ENCODE measurements at places on chromosomes 5 and 9.

GRCh38 chr9:112752334-112753125 is 2.0 kb downstream of the SNX30 start:
- no peak for DNase-seq

DNA sequence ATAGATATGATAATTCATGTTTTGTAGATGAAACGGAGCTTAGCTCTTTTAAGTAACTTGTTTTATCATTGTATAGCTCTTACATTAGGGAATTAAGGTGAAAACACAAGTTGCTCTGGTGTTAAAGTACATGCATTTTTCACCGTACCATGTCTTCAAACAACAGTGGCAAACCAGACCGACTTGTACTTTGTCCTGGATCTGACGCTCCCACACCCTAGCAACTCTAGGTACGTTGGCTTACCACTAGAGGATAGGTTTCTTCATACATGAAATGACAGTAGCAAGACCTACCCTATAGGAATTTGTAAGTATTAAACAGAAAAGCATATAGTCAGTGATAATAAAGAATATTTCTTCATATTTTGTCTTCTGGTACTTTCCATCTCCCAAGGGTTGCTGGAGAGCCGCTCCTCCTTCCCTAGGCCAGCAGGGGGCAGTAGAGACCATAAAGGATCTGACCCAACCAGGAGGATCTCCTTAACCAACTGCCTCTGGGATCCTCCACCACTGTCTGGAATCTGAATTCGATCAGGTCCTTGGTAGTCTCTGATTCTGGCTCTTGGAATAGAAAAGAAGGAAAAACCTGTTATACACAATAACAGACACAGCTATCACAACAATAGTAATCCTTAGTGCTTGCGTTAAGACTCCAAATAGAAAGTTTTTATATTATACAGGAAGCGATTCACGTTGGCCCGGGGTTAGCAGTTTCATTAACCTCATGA is 136.7 kb downstream of the CAVIN4 start:
- peak; percentile 73 for DNase-seq

DNA sequence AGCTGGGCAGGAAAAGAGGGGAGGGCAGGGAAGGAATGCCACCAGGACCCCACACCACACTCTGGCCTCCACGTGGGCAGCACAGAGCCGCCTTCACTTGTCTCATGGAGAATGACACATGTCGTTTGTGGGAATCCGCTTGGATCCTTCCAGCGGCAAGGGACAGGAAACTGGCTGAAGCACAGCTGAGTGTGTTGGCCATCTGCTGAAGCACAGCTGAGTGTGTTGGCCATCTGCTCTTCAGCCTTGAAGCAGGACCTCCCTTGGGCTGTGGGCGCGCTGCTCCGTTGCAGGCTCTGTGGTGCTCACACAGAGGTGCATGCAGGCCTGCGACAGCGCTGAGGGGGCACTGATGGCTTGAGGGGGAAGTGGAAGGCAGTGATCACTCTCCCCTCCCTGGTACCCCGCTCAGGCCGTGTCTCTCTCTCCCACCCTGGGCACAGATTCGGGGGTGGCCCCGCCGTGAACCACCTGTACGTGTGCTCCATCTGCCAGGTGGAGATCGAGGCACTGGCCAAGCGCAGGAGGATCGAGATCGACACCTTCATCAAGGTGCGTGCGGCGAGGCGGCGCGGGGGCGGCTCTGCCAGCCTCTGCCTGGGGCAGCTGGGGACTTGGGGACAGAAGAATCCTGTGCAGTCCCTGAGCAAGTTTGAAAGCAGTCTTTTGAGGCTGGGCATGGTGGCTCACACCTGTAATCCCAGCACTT is 40.6 kb downstream of the USP20 start:
- DNase-seq = no peak

DNA sequence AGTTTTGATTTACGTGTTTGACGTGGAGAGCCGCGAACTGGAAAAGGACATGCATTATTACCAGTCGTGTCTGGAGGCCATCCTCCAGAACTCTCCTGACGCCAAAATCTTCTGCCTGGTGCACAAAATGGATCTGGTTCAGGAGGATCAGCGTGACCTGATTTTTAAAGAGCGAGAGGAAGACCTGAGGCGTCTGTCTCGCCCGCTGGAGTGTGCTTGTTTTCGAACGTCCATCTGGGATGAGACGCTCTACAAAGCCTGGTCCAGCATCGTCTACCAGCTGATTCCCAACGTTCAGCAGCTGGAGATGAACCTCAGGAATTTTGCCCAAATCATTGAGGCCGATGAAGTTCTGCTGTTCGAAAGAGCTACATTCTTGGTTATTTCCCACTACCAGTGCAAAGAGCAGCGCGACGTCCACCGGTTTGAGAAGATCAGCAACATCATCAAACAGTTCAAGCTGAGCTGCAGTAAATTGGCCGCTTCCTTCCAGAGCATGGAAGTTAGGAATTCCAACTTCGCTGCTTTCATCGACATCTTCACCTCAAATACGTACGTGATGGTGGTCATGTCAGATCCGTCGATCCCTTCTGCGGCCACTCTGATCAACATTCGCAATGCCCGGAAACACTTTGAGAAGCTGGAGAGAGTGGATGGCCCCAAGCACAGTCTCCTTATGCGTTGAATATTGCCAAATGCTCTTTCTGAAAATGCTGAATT is 850 bp downstream of the RRAGA start:
- DNase-seq = no peak

GRCh38 chr9:92761686-92762085 is 2.9 kb downstream of the BICD2 start:
- no peak for DNase-seq

GRCh38 chr9:2043881-2044462 is 28.8 kb downstream of the SMARCA2 start:
- DNase-seq = no peak

GRCh38 chr9:12643686-12644085 is 49.5 kb upstream of the TYRP1 start:
- DNase-seq = no peak

DNA sequence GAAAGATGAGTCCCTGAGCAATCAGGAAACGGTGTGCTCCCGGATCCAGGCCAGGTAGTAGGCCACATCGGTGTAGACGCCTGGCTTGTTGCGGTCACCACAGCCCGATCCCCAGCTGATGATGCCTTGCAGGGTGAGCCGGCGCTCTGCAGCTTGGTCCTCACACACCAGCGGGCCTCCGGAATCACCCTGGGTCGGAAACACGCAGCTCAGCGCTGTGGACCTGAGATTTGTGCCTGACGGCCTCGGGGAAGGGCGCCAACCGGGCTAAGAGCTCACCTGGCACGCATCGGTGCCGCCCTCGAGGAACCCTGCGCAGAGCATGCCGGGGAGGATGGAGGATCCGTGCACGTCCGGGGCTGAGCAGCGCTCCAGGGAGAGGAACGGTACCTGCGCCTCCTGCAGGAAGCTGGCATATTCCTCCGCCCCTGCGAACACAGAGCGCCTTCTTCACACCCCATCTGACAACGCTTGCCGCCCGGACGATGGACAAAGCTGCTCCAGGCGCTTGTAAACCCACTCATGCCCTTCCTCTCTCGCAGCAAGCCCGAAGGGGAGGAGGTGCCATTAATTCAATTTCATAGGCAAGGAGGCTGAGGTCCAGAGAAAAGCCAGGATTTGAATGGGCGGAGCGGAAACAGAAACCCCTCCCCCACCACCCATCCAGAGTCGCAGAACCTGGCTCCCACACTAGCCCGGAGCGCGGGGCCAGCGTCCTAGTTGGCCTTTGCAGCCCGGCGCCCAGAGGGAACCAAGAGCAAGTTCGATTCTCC is 2.0 kb upstream of the PFN3 start:
- DNase-seq = peak; percentile 55

Data from NCI-H510A treated with DMSO at 0.1 percent for 48 hours (cell line).